ENCODE measurements at places on chromosomes 2 and 18. TPM values are rescaled to one million over a fixed set of nuclear protein-coding genes. Genes with fewer than 3 reads are reported as not detected.

Gene ARHGAP15
- total RNA-seq = not detected

Gene ZRANB3
- 6.3 TPM for total RNA-seq

Gene ANKRD62
- not detected for total RNA-seq

Gene FSIP2
- 0.13 TPM for total RNA-seq

Gene IWS1
- total RNA-seq = 28.5 TPM

Gene SKOR2
- total RNA-seq = not detected

Gene IKZF2
- total RNA-seq = 5.2 TPM

Gene GALNT14
- total RNA-seq = 5.3 TPM

Gene EEF1B2
- 242 TPM for total RNA-seq

Gene KCNIP3
- total RNA-seq = 0.65 TPM

Gene NGEF
- 5.7 TPM for total RNA-seq

Gene ACMSD
- not detected for total RNA-seq

Gene ANKRD30BL
- not detected for total RNA-seq

Gene ARHGEF33
- total RNA-seq = 0.43 TPM

Gene TMEM178A
- 0.86 TPM for total RNA-seq

Gene LIMS2
- 8.3 TPM for total RNA-seq

Gene VWA3B
- total RNA-seq = not detected

Gene CFAP221
- total RNA-seq = 0.13 TPM

Gene CNRIP1
- 20.5 TPM for total RNA-seq

Gene LDLRAD4
- 1.8 TPM for total RNA-seq

Gene CERS6
- 18.8 TPM for total RNA-seq

Gene ACTR1B
- 72.0 TPM for total RNA-seq

Gene GPC1
- total RNA-seq = 150 TPM

Gene SERPINB11
- total RNA-seq = not detected
